ENCODE measurements at places on chromosomes 4 and X.
A peak's percentile ranks its signal among the peaks of the same experiment; 100 is the strongest.

- DNase-seq = no peak
These were observed 17.1 kb upstream of the CT47C1 start for GRCh38 chrX:119055687-119056086.

DNA sequence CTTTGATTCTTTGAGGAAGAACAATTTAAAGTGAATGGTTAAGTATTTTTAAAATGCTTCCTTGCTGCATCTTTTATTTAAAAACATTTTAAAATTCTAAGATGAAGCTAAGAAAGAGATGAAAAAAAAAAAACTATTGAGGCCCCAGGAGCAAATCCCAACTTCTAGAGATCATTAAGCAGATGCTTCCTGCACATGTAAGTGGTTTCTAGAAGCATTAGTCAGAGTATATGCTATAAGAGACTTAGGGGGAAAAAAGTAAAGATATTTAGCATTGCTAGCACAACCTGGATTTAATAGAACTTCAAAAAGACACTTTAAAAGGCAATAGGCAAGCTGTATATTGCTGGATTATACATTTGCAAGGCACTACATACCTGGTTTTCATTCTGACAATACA lies 64.7 kb downstream of the ZNF827 start:
- no peak for DNase-seq

- no peak for DNase-seq
These were observed 10.6 kb upstream of the PGRMC2 start for GRCh38 chr4:128298146-128298758.

- no peak for DNase-seq
These were observed 86.0 kb upstream of the NMU start for GRCh38 chr4:55722132-55722531.

DNA sequence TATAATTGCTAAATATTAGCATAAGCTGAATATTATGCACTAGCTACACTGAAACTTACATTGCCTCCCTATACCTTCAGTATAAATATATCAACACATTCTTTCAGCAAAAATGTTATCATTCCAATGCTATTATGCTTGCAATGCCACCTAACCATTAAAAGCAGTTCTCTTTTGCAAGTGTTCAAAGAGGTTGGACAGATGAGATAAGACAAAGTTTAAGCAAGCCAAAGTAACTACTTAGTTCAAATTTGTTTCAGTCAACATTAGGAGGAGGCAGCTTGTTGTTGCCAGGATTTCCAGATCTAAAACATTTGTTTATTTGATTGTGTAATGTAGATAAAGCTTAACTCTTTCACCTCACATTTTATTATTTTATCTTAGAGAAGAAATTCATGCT lies 323.9 kb upstream of the FAM241A start:
- DNase-seq = no peak

DNA sequence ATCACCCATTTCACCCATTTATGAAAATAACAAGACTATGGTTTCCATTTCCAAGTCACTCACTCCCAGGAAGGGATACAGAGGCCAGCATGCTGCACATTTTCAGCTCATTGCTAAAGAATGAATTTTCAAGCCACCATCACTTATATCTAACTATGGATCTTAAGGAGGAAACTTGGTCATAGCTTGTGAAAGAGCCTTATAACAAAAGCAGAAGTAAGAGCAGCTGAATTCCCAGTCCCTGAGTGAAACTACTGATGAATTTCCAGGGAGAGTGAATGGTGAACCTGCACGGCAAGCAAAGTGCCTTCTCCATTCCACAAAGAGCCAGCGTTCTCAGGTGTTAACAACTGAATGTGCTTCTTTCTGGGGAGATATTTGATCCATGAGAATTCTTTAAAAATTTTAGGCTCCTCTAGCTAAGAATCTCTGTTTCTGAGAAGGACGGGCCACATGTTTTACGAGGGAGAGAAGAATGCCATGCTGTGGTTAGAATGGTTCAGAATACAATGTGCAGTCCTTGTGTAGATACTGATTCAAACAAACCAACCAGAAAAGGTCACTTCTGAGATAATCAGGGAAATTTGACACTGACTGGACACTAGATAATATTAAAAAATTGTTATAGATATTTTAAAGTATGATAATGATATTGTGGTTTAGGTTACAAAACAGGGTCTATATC lies 24.0 kb downstream of the BTC start:
- no peak for DNase-seq

GRCh38 chrX:123513585-123514278 lies 219.1 kb downstream of the THOC2 start:
- DNase-seq = no peak

- no peak for DNase-seq
These were observed 1870.5 kb upstream of the TENM3 start for GRCh38 chr4:180372691-180373090.

- DNase-seq = no peak
These were observed 24.2 kb upstream of the HOPX start for GRCh38 chr4:56705334-56705733.

- DNase-seq = peak; percentile 76
These were observed 31.7 kb downstream of the BBS12 start for GRCh38 chr4:122764071-122764820.

DNA sequence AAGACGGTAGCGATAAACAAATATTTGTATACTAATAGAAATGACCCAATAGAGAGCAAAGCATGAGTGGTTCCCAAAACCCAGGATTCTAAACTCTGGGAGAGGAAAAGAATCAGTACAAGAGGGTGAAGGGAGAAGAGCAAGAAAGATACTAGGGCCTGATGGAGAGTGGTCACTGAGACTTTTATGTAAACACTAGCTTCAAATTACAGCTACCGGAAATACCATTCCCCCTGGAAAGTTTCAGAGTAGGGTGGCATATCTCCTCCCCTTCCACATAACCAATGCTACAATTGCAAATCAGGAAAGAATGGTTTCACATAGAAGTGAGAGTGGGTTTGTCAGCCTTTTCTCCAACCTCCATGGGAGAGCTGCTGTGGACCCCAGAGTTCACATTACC lies 77.1 kb downstream of the EIF4E start:
- DNase-seq = peak; percentile 25

DNA sequence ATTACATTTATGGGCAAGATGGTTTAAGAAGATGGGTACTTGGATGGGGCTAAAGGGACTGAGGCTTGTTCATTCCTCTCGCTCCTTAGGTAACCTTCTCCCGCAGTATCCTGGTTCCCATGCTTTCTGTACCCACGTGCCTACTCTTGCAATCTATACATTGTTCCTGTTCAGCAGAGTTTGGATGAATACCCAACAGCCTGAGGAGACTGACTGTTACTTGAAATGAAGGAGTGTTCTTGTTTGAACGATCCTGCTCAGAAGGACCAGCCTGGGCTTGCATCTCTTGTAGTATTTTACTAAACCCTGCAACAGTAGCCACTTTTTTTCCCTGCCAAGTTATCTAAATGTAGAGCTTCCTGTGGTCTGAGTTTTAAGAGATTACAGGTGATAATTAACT lies 33.7 kb upstream of the ADH6 start:
- DNase-seq = no peak

GRCh38 chr4:101347557-101348366 lies 436 bp upstream of the PPP3CA start:
- peak; percentile 97 for DNase-seq

DNA sequence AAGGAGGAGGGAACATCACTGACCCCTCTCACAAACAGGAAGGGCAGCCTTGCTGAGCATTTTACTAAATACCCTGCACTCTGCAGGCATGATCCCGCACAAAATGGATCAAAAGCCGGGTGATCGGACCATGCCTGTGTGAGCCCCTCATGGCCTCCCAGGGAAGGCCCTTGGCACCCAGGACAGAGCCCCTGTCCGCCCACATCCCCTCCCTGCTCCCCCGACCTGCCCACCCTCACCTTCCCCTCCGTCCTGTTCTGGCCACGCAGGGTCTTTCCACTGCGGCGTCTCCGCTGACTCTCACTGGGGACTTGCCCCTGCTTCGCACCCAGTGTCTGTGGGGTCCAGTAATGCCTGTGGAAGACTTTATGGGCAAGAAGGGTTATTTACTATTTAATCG lies 105.0 kb downstream of the HMX1 start:
- no peak for DNase-seq

GRCh38 chr4:107618656-107619055 lies 101.4 kb downstream of the PAPSS1 start:
- peak; percentile 76 for DNase-seq

- no peak for DNase-seq
These were observed 256.6 kb upstream of the NDST3 start for GRCh38 chr4:117777721-117778120.

DNA sequence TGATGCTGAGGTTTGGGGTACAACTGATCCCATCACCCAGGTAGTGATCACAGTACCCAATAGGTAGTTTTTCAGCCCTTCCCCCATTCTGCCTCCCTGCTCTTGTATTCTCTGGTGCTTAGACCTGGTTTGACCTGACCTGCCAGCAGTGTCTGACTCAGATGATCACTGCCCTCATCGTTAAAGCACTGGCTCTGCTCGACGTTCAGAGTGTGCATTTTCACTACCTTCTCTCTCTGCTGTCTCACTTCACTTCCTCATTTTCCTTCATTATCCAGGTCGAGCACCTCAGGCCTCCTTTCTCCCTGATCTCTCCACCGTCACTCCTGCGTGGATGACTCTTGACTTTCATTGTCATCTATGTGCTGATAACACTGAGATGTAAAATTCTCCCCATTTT lies 83.6 kb downstream of the PARM1 start:
- no peak for DNase-seq

DNA sequence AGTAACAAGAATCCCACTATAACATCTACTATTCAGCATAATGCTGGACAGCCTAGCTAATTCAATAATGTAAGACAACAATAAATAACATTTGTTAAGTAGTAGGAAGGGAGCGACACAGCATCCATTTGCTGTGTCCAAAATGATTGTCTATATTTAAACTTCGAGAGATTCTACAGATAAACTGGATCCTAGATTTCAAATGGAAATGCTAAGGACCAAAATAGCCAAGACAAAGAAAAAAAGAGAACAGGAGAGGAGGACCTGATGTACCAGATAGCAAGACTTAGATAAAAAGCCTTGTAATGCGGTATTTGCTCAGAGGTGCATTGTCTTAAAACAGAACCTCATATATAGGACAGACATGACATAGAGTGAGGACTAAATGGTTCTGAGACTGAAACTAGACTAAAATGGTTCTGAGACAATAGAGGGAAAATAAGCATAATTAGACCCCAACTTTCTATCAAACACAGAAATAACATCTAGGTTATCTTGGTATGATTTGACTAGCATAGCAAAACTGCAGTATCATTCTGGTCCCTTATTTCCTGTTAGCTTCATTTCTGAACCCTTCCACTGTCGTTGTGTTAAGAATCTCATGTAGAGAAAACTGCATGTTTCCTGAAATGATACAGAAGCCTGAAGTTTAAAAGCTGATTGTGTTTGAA lies 3.8 kb downstream of the HPGDS start:
- DNase-seq = no peak

- no peak for DNase-seq
These were observed 248.0 kb upstream of the DCAF8L1 start for GRCh38 chrX:28229217-28229616.

DNA sequence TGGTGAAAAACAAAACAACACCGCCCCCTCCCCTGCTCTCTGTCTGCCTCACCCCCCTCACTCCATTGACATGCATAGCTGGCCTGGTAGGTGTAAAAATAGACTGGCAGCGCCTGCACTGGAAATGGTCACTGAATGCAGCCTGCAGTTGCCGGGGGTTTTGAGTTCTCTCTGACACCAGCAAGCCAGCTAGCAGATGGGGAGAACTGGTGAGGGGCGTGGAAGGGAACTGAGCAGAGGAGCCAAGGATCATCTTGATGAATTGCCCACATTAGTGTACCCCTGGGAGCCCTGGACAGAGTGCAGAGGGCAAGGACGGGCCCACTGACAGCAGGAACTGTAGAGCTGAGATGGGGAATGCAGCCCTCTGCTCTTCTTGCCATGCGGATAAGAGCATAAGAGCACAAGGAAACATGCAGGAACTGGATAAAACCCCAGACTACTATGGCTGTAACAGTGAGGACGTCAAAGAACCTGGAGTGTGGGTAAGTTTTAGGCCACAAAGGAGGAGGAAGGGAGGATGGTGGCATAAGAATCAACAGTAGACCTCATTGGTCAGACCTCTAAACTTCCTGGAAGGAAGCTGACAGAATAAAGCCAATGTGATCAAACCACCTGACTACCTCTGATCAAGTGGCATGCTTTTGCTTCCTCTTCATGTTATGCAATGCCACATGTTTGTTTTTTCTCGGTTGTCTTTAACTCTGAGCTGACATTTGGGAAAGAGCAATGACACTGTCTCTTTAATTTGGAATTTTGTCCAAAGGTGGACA lies 96.3 kb downstream of the ANK2 start:
- no peak for DNase-seq

DNA sequence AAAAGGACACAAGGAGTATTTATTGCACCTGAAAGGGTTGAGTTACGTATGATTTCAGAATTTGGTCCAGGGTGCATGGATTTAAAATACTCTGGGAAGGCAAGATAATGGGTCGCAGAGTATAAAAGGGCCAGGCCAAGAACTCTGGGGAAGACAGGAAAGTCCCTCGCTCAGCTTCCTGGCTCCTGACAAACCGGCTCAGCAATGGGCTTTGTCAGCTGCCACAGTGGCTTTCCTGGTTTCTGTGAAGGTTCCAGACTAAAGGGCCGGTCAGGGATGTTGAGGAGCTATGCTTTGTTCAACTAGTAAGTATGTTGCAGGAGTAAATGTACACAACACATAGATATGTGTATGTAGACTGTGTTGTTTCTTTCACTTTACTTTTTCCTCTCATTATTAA lies 154.4 kb upstream of the ETNPPL start:
- DNase-seq = no peak

DNA sequence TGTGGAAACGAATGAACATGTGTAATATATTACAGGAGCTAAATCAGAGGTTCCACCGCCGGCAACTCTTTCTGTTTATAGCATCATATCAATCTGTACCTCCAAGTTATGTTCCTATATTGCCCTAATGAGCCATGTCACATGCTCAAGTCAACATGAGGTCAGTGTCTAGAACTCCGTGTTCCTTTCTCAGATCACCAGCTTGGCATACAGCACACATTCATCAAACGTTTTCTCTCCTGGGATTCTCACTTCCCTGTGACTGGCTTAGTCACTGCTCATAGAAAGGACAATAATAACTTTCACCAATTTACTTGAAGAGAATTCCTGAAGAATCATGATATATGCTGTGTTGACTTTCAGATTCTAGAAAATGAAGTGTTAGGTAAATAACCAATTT lies 532.0 kb upstream of the SPANXN1 start:
- DNase-seq = no peak

GRCh38 chrX:18886344-18887161 lies 97.4 kb downstream of the PHKA2 start:
- DNase-seq = peak; percentile 41

- no peak for DNase-seq
These were observed 340.7 kb upstream of the HS3ST1 start for GRCh38 chr4:11769434-11769833.

DNA sequence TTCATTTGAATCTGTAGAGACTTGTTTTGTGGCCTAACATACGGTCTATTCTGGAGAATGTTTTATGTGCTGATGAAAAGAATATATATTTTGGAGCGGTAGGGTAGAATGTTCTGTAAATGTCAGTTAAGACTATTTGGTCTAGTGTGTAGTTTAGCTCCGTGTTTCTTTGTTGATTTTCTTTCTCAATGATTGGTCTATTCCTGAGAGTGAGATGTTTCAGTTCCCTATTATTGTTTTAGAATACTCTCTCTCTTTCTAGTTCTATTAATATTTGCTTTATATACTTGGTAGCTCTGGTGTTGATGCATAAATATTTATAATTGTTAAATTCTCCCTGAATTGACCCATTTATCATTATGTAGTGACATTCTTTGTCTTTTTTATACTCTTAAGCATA lies 236.5 kb downstream of the GLUD2 start:
- no peak for DNase-seq

All from AG10803 (cell line).